Gastrocnemius medialis (tissue), 4 donors: ENCODE measurements at places on chromosomes 6 and 20. TPM values are rescaled to one million over a fixed set of nuclear protein-coding genes. Genes with fewer than 3 reads are reported as not detected.

DNA sequence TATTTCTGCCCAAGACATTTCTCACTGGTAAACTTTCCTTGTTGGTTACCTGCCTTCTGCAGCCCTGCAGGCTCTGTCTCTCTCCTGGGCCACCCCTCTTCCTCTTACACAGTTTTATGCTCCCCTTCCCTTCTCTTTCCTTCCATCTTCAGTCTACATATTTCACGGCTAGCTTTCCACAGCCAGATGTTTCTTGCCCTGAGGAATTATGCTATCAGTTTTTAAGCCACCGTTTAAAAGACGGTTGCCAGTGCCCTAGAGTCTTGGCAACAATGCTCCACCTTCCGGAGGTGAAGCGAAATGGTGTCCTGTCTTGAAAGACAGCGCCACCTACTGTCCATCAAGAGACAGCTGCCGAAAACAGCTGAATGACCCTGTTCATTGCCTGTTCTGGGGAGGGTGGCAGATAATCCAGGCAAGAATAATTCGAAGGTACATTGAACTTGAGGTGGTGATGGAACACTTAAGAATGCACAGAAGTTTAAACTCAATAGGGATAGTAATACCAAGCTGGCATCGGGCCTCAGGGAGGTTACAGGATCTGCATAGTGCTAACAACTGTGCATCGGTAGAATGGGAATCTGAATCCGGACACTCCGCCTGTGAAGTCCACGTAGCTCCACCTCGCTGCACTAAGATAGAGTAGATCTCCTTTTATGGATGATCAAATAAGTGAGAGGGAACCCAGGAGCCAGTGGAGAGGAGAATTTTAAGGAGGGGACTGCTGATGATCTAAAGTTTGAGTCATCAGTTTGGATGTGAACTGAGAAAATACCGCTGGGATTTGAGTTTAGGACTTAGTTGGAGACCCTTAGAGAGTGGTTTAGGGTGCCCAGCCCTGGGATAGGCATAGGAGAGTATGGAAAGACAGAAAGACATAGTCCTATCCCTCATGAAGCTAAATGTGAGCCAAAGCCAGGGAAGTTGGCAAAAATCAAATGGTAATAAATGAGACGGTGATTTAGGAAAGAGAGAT lies 4.8 kb upstream of the TRIM40 start:
- peak; percentile 47 for DNase-seq

GRCh38 chr6:71028877-71029252 lies 72.0 kb upstream of the B3GAT2 start:
- DNase-seq, result no peak

DNA sequence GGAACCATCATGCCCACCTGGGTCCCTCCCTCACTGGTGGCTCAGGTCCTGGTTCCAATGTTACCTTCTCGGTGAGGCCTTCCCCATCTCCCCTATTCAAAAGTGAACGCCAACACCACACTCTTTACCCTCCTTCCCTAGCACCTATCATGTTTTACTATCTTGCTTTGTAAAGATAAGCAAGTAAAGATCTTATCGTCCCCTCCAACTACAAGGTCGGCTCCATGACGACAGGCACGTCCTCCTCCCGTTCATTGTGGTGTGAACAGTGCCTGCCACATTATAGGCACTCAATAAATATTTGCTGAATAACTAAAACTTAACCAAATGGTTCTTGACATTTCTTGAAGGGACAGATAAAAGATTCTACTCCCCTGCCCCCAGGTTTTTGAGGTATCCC lies 147.1 kb downstream of the PREX1 start:
- no peak for DNase-seq

GRCh38 chr6:146598772-146599405 lies at the start of gene ADGB:
Gene ADGB (plus strand): TSS chr6:146598972. CDS start chr6:146599041, 69 bp downstream.
- DNase-seq, result no peak

DNA sequence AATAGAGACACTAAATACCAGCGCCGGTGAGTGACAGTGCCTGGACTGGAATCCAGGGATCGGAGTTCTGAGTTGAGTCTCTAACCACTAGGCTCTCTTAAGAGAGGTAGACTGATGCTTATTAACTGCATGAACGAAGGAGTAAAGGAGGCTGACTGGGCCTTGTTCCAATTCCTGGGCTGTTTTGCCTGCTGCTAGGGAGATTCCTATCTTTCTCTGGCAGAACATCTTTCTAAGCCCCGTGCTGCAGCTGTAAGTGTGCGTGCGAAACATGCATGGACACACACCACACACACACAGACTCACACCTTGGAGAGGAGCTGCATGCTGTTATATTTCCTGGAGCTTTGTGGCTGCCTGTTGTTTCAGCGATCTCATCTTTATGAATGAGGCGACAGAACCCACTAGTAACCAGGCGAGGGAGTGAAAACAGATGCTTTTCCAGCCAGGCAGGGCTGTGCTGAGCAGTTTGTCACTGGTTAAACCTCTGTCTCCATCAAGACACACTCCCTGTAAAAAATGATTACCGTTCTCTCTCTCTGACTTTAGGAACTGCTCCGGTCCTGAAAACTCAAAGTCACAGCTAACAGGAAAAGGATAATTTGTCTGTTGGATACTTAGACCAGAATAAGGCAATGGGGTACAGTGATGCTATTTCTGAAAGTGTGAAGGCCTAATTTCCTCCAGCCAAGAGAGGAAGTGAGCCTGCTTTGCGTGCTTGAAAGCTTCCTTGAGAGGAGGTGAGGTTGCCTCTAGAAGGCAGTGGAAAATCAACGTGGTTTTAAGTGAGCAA lies 157.4 kb upstream of the ZNF217 start:
- no peak for DNase-seq

DNA sequence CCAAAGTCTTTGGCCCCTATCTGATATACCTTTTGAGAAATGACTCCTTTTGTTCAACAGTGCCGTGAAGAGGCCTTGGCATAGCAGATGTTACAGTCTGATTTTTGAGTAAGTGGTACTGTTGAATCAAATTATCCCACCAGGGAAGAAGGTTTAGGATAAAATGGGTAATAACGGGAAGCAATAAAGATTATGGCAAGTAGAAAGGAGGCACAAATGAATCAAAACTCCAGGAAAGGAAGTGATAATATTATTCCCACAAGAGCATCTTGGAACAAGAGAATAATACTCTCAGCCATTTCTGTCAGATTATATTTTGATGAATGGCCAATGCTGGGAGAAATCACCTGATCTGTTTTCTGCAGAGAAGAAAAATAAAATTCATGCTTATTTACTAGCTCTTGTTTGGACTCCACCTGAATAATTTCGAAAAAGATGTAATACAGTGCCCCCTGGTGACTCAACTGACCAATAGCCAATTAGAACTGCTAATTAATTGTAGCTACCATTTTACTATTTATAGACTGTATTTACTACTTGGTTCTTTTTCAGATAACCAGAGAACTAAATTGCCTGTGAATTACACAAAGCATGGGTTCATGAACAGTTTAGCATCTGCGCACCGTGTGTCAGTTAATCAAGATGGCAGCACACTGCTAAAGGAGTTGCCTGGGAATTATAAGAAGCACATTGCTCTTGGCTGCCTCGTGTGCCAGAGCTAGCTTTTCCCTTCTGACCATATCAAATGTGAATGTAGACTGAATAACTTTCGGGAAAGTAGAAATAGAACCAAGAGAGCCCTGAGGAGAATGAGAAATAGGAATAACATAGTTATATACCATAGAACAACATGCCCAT lies 78.5 kb upstream of the TRDN start:
- DNase-seq, result no peak

- no peak for DNase-seq
These were observed 47.9 kb downstream of the BLTP3A start for GRCh38 chr6:34839666-34840352.

GRCh38 chr6:11486051-11486450 lies 51.5 kb upstream of the TMEM170B start:
- no peak for DNase-seq

DNA sequence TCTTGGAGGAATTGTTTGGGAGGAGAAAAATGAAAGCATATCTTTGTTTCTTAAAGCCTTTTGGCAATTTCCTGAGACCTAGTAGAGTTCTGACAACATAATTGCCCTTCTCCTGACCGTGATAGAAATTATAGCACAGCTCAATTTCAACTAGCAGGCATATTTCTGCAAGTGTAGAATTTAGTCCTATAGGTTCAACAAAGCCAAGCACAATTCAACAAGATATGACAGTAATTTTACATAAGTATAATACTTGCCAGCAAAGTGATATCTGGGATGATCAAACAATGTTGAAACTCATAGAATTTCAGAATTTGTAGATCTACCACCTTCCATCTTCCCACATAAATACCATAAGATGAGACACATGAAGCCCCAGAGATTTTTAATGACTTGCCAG lies 73.1 kb downstream of the SPTLC3 start:
- no peak for DNase-seq

- DNase-seq, result no peak
These were observed 203.9 kb upstream of the PRDM1 start for GRCh38 chr6:105882121-105882803.

- no peak for DNase-seq
These were observed 2.9 kb downstream of the UBR2 start for GRCh38 chr6:42566614-42567208.

GRCh38 chr6:137843211-137843610 lies 23.8 kb upstream of the TNFAIP3 start:
- DNase-seq, result no peak

DNA sequence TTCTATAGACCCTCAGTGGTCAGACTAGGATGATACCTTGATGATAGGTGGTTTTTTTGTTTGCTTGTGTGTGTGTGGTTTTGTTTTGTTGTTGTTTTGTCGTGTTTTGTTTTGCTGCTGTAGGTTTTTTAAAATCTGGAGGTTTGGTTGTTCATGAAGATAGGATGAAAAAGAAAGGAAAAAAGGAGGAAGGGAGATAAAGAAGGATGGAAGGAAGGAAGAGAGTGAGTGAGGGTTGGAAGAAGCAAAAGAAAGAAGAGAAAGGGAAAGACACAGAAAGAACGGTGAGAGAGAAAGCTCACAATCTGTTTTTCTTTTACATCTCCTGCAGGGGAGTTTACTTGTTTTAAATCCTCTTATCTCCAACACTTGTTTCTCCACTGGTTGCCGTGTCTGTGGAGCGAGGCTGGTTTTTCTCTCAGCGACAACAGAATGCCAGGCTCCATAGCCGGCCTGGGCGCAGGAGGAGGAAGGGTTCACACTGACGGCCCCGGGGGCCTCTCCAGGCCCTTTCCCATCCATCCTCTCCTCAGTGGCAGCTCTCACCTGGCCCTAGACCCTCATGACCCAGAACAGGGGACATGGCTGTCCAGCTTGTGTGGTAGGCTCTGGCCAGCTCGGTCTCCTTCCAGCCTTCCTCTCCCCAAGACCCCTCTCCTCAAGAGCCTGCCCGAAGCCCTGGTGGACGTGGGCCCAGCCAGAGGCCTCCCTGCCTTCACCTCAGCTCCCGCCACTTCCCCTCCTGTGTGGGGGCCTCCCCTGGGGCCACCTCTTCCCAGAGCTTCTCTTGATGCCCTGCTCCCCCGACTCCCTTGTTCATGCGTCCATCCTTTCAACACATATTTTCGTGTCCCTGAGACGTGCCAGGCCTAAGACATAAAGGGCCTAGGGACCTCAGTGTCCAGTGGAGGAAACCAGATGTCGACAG lies 168.4 kb downstream of the VEGFA start:
- DNase-seq, result no peak

GRCh38 chr6:126770176-126770575 lies 348.3 kb upstream of the RSPO3 start:
- DNase-seq, result no peak

DNA sequence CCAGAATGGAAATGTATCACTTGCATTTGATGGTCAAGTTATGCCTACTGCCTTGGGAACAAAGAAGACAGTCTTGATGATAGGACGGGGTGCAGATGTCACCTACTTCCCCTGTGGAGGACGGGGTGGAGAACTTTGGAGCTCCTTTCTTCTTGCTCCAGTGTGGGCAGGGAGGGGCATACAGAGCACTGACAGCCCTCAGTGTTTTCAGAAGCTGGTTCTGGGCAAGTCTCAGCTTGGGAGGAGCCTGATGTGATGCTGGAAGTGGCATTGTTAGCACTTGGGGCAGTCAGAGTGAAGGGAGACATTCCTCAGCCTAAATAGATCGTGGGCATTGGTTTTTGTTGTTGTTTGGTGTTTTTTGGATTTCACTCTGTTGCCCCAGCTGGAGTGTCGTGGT lies 59.7 kb downstream of the SYNJ2 start:
- no peak for DNase-seq

- DNase-seq, result no peak
These were observed 851.0 kb upstream of the EPHA7 start for GRCh38 chr6:94270091-94270948.

DNA sequence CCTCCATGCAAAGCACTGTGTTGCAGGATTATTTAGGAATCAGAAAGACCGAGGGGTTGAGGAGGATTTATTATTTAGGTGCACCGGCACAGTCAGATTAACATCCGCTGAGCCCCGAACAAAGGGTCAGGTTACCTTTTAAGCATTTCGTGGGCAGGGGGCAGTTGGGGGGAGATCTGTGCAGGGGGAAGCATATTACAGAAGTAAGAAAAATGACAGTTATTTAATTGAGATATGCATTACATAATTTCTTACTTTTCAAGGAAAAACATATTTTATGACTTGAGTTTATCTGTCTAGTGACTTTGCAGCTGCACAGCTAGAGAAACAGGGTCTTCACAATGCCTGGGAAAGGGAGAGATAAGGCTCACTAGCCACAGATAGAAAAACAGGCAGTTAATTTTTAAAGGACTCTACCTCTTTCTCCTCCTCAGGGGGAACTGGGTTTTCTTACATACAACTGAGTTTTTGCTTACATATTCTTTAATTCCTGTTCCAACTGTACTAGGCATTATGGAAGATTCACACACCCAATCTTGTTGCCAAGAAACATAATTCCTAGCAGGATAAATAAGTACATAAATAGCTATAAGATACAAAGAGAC lies 1.7 kb upstream of the HINT3 start:
- no peak for DNase-seq

The C6orf52 gene
- not detected for total RNA-seq

The GGT7 gene
- total RNA-seq, result 11.4 TPM

The RHAG gene
- not detected for total RNA-seq

The FLRT3 gene
- 3.0 TPM for total RNA-seq

The NKX2-4 gene
- total RNA-seq, result not detected

The GMDS gene
- 7.2 TPM for total RNA-seq

The SYNDIG1 gene
- total RNA-seq, result 0.20 TPM

The KIF6 gene
- not detected for total RNA-seq

The TSHZ2 gene
- total RNA-seq, result 3.5 TPM
